ENCODE measurements at places on chromosomes 11 and 22.
A peak's percentile ranks its signal among the peaks of the same experiment; 100 is the strongest.

DNA sequence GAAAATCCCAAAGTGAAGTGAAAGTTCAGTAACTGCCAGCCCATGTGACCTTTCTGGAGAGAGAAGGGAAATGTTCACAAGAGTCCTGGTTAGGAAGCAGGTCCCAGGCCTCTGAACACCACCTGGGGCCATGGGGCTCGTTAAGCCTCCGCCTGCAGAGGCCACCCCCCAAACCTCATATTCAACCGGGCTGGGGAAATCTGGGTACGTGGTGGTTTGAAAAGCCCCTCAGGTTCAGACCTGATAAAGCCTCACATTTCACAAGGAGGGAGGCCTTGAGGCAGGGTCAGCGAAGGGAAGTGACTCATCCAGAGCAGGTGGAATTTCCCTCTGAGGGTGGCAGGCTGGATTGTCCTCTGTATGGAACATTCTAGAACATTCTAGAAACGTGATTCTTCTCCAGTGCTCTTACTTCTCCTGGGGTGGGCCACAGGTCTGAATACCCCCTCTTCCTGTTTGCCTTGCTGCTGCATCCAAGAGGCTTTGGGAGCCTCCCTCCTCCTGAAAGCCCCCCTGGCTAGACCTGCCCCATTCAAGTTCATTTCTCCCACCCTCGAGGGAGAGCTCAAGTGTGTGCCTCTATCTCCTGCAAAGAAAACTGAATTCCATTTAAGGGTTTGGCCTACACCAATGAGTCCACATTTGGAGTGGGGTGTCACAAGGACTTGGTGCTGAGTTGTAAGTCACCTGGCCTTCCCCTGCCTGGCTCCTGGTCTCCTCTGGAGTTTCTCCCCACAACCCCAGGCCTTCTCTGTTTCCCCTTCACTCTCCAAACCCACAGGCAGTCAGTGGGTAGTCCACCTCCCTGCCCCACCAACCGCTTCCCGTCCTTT lies 6.3 kb downstream of the FXYD2 start:
- DNase-seq, result no peak

- no peak for DNase-seq
Observed at GRCh38 chr11:115360186-115360824, 143.9 kb downstream of the CADM1 start.

- no peak for DNase-seq
Observed at GRCh38 chr11:84819128-84819527, 808.0 kb downstream of the DLG2 start.

DNA sequence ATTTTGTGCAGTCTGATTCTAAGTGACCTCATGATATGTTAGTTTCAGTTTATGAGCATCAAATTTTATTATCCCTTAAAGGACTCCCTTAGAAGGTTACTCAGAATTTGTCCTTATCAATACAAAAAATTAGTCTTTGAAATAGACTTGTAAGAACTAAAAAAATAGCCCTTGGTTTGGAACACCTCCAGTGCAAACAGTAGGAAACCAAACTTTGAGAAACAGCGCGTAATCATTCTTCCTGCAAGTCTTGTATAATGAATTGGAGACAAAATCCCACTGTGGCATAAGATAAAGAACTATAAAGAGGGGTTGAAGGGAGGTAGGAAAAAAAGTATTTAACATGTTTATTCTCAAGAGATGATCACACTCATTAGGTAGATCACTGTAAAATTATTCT lies 10.8 kb upstream of the MSANTD4 start:
- DNase-seq, result no peak

DNA sequence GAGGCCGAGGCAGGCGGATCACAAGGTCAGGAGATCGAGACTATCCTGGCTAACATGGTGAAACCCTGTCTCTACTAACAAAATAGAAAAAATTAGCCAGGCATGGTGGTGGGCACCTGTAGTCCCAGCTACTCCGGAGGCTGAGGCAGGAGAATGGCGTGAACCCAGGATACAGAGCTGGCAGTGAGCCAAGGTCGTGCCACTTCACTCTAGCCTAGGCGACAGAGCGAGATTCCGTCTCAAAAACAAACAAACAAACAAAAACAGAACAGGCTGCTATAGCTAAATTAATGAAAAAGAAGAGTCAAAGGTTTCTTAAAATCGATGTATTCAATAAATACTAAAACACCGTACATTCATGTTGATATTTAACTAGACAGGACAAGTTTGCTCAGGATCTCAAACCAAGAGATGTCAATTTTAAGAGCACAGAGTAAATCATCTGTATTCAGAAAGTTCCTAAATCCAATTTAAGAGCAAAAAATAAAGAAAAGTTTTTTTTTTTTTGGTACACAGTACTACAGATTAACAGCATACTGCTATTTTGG lies 59.9 kb downstream of the NUP98 start:
- DNase-seq, result no peak

DNA sequence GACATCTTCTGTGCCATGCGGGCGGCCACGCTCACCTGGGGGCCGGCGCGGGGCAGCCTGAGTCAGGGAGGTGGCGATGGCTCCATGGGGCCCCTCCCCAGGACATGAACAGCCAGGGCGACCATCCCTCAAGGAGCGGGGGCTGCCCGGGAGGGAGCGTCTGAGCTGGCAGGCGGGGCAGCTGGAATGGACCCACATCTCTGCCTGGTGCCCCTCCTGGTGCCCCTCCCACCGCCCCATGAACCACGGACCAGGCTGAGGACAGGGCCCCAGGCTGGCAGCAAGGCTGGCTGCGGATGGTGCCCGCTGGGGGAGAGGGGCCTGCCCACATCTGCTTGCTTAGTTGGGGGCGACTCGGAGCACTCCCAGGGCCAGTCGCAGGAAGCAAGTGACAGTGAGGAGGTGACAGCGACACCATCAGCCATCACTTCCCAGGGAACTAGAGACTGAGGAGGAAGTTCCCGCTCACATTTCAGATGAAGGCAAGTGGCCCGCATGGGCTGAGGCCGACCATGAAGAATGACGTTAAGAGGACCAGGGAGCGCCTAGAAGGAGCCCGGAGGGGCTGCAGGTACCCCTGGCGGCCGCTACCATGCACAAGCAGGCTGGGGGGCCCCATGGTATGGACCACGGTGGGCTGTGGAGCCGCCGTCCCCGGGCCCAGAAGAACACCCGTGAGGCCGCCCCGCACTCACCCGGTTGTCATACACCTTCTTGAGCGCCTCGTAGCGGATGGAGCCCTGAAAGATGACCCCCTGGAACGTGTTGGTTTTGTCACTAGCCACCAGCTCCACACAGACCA lies 37.3 kb downstream of the KIAA0930 start:
- no peak for DNase-seq

- DNase-seq, result no peak
Observed at GRCh38 chr22:47343611-47344010, 581.2 kb downstream of the TBC1D22A start.

DNA sequence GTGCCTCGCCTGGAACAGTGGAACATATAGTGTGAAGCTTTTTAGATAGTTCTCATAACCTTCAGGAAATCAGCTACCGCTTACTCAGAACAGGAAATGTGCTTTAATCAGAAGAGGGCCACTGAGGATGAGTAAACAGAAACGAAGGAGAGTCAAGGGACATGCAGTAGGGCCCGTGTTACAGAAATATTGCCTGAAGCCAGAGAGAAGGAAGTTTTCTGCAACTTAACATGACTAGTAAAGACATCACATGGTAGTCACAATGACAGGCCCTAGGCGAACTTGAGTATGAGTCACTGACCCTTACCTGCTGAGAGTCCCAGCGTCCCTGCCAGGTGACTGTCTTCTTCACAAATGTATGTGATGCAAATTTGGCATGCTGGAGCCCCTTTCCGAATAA lies 39.4 kb downstream of the CARD18 start:
- DNase-seq, result no peak

DNA sequence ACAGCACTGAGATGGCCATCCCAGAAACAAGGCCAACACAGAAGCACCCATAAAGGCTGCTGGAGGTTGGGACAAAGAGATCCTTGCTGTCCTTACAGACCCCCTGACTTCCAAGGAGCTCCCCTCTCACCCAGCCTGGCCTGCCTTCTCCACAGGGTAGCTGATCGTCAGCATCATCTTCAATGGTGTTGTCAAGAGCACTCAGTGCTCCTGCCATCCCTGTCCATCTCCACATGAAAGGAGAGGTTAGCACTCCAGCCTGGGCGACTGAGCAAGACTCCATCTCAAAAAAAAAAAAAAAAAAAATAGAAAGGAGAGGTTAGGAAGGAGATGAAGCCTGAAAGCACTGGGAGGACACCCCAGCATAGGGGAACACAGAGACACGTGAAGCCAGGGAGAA lies 2.1 kb upstream of the POU2AF3 start:
- DNase-seq, result no peak

DNA sequence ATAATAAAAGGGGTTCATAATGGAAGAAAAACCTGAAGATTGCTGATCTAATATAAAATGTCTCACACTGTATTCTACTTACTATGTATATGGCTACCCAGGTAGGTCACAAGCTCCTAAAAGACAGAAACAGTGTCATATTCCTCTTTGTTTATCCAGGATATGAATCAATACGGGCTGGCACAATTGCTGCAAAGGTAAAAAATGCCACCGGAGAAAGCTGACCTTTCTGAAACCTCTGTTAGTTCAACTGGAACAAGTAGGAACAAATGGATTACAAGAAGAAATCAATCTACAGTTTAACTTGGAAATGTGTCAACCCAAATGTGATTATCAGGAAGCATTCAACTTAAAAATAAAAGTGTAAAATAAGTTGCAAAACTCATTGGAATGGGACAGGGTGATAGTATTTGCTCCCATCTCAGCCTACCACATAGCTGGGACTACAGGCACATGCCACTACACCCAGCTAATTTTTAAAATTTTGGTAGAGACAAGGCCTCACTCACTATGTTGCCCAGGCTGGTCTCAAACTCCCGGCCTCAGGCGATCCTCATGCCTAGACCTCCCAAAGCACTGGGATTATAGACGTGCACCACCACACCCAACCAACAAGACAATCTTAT lies 27.6 kb downstream of the SLC35F2 start:
- no peak for DNase-seq

GRCh38 chr22:33447733-33448132 lies 389.6 kb upstream of the SYN3 start:
- DNase-seq, result no peak

DNA sequence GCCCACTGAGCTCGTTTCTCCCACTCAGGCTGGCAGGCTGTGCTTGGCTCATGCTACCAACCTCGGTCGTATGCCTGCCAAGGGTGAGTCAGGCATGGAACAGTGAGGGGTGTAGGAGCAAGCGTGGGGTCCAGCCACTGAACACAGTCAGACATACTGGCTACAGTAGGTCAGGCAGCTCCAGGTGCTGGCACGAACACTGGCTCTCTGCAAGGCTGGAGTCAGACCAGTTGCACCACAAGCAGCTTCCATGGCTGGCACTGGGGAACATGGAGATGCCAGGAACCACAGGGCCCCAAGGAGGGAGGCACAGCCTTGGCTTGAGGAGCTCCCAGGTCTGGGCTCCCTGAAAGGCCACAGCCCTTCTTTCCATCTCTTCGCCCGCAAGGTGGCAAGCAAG lies 410.7 kb upstream of the KIRREL3 start:
- no peak for DNase-seq

GRCh38 chr11:13140873-13141655 lies 131.9 kb downstream of the RASSF10 start:
- DNase-seq, result no peak

DNA sequence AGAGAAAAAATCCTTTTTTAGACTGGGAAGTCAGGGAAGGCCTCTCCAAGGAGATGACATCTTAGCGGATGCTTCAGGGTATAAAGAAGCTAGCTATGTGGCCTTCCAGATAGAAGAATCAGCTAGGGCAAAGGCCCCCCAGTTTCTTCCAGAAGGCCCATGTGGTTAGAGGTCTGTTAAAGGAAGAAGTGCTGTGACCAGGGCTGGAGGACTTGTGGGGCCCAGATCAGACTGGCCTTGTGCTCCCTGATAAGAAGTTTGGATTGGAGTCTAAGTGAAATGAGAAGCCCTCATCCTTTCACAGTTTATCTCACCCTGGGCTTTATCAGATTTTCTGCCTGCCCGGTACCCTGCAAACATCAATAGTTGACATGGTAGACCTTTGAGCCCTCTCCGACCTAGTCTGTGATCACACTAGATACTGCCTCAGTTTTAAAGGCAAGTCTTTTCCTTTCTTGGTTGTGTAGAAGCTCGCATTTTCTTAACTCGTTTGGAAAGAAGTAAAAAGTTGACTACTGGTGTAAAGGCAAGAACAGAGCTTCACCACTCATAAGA lies 7.8 kb downstream of the AMPD3 start:
- DNase-seq, result no peak

- DNase-seq, result no peak
Observed at GRCh38 chr22:19706661-19707151, 7.6 kb upstream of the SEPTIN5 start.

GRCh38 chr22:44574057-44574639 lies 76.1 kb upstream of the RTL6 start:
- DNase-seq, result no peak

- DNase-seq, result no peak
Observed at GRCh38 chr11:70755410-70756158, 357.3 kb downstream of the CTTN start.

DNA sequence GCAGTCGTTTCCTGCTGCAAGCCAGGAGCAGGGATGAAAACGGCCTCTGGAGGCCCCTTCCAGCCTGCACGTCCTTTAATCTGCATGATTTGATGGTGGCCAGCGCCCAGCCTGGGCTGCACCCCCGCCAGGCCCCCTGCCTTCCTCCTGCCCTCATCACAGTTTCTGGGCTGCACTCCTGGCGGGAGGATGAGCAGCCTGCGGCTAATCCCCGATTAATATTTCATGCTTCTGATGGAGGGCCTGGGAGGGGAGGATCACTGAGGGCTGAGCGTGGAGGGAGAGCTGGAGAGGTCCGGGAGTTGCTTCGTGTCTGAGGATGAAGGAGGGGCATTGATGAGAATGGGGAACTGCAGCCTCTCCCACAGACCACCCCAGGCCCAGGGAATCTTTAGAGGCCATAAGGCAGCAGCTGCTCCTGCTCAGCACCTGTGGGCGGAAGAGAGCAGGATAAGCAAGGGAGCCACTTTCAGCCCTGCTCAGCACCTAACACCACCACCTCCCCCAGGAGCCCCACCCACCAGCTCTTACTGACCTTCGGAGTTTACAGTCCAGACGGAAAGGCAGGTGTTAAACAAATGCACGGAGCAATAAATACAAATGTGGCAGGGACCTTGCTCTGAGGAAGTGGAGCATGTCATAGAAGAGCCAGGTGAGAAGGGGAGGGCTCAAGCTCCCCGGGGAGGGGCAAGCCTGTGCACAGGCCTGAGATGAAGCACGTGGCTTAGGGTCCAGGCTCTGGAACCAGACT lies 135.0 kb upstream of the NECTIN1 start:
- no peak for DNase-seq

GRCh38 chr22:30868663-30869385 lies 99.8 kb downstream of the MORC2 start:
- DNase-seq, result no peak

GRCh38 chr11:67614730-67615714 lies 8.3 kb downstream of the NDUFV1 start:
- DNase-seq, result no peak

GRCh38 chr22:29872144-29872893 lies 10.7 kb upstream of the MTMR3 start:
- peak; percentile 45 for DNase-seq

Measured in cerebellar nuclear complex (tissue), 1 donor.